Activated CD4-positive, alpha-beta memory T cell treated with anti-CD3 and anti-CD28 coated beads for 36 hours (primary cell): ENCODE measurements at places on chromosomes 4 and X. TPM values are rescaled to one million over a fixed set of nuclear protein-coding genes. Genes with fewer than 3 reads are reported as not detected.

DNA sequence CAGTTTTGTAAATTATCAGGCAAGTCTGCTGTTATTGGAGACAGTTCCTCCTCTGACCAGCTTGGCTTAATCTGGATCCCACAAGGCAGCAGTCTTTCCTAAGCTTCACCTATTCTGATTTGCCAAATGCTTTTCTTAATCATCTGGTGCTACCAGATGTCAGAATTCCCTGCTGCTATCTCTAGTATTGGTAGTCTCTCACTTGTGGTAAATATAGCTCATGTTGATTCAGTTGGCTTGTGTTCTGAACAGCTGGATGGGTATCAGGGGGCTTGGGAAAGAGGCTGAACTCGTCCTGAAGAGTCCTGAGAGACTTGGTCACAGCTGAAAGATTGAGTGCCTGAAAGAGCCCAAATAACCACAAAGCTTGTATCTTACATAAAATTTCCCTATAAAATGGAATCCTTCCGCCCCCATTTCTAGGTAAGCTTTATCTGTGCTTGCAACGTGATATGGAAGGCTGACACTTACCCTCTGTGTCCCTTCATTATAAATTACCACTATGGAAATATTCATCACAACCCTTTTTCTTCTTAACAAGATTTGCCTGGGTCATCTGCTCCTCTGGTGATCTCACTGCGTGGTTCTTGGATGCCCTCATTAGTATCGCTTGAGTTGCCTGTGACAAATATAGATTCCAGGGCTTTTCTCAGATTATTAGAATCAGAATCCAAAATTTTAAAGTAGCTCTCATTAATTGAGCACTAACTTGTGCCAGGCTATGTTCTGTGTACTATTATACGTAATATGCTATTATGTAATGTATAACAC, 104.1 kb upstream of the GPRIN3 start:
- H3K4me3 ChIP-seq = no peak overlapping the region
- no peaks in the 10 kb centered on the region for H3K36me3 ChIP-seq
- no peak overlapping the region for H3K27ac ChIP-seq

GRCh38 chr4:41885456-41885855, 49.8 kb upstream of the TMEM33 start:
- no peak overlapping the region for H3K27ac ChIP-seq
- peaks cover 8% of the 10 kb centered on the region for H3K4me1 ChIP-seq
- DNase-seq = no peak

DNA sequence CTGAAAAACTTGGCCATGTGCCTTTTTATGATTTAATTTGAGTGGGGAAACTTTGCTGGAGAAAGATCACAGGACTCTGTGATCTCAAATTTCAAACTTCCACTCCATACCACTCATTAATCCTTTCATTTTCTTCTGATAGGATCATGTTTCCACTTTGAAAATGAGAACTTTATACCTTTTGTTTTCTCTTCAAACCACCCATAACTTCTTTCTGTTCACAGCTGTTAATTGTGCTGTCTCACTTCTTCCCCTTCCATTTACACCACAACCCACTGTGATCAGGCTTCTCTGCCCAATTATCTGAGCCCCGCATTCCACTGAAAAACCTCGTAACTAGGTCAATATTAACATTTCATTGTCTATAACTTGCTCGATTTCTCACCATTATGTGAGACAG, 47.0 kb upstream of the ARSJ start:
- H3K36me3 ChIP-seq = no peaks in the 10 kb centered on the region
- no peak overlapping the region for H3K4me3 ChIP-seq
- H3K27me3 ChIP-seq = no peaks in the 10 kb centered on the region

- no peak for DNase-seq
- H3K27me3 ChIP-seq = peaks cover under 1% of the 10 kb centered on the region
- no peak overlapping the region for H3K4me3 ChIP-seq
- H3K27ac ChIP-seq = no peak overlapping the region
Observed at GRCh38 chr4:25536564-25537320, 118.9 kb upstream of the SLC34A2 start.

DNA sequence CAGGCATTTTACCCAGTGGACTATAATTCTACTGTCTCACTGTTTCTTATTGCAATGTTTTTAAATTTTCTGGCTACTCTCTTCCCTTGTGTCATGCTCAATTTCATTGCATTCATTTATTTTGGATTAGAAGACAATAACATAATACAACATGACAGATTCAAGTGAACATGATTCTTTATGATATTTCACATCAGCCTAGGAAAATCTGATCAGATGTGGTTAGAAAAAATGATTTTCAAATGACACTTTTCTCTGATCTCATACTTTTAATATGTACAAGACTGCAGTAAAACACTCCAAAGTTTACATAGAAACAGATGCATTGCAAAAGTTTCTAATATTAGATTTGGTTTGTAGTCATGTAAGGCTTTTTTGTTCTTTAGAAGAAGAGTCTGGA, 586.0 kb downstream of the ACTRT1 start:
- no peaks in the 10 kb centered on the region for H3K27me3 ChIP-seq
- no peak overlapping the region for H3K4me3 ChIP-seq
- no peak for DNase-seq
- H3K27ac ChIP-seq = no peak overlapping the region
- no peaks in the 10 kb centered on the region for H3K36me3 ChIP-seq

DNA sequence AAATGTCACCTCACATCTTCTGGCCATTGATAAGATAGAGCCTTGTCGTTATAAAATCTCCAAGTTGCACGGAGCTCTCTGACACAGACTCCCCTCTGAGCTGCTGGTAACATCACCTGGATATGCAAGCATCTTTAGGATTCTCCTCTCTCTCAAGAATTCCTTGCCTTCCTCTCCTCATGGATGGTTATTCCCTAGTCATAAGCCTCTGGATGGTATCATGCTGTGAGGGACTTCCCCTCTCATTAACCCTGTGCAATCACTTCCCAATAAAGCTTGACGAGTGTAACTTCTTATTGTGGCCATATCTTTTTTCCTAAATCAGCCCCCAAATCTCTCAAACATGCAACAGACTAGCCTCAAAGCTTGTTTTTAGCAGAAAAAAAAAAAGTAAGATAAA, 1057.0 kb upstream of the SLIT2 start:
- no peaks in the 10 kb centered on the region for H3K36me3 ChIP-seq
- no peak for DNase-seq
- H3K4me1 ChIP-seq = no peaks in the 10 kb centered on the region

Gene GAGE2A
- total RNA-seq = not detected

Gene USP17L25
- not detected for total RNA-seq
